Activated CD4-positive, alpha-beta T cell treated with anti-CD3 and anti-CD28 coated beads, Interleukin-2, amount 50 U/mL, for 4 hours (primary cell): ENCODE measurements at places on chromosomes 5 and 9.

- no peak for DNase-seq
Observed at GRCh38 chr5:81898403-81898802, 73.4 kb upstream of the ATG10 start.

DNA sequence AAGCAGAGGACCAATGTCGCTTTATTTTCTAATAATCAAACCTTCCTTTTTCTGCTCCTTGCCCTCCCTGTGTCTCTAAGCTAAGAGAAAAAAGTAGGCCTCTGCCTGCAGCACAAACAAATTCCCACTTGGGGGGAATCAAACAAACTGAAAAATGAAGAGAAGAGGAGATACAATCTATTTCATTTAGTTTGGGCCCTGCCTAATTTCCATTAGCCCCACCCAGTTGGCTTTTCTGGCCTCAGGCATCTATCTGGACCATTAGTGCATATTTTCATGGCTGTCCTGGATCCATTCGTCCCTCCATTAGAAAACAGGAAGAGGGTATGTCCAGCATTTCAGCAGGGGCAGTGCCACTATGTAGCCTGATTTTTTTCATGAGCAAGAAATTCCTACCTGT lies 72.9 kb downstream of the EBF1 start:
- no peak for DNase-seq

DNA sequence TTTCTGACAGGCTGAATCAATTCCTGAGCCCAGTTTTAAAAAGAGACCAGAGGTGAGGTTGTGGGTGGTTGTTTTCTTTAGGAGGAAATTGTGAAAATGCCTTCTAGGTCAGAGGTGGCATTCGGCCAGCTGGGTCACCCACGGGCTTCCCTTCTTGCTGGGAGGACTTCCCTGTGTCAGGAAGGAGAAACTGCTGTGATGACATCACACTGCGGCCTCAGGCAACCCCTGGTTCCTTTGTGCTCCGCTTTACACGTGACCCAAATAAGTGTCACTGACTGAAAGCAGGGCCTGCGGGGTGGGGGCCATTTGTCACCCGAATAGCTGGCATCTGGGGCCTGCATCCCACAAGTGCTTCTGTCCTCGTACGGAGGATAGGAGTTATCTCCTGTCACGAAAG lies 39.7 kb downstream of the FABP6 start:
- no peak for DNase-seq

DNA sequence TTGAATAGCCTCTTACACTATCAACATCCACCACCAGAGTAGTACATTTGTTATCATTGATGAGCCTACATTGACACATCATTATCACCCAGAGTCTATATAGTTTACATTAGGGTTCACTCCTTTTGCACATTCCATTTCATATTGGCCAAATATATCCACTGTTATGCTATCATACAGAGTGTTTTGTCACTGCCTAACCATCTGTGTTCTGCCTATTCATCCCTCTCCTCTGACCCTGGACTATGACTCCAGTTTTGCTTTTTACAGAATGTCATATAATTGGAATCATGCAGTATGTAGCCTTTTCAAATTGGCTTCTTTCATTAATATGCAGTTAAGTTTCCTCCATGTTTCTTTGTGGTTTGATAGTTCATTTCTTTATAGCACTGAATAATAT lies 904.7 kb downstream of the TLE1 start:
- DNase-seq, result no peak

DNA sequence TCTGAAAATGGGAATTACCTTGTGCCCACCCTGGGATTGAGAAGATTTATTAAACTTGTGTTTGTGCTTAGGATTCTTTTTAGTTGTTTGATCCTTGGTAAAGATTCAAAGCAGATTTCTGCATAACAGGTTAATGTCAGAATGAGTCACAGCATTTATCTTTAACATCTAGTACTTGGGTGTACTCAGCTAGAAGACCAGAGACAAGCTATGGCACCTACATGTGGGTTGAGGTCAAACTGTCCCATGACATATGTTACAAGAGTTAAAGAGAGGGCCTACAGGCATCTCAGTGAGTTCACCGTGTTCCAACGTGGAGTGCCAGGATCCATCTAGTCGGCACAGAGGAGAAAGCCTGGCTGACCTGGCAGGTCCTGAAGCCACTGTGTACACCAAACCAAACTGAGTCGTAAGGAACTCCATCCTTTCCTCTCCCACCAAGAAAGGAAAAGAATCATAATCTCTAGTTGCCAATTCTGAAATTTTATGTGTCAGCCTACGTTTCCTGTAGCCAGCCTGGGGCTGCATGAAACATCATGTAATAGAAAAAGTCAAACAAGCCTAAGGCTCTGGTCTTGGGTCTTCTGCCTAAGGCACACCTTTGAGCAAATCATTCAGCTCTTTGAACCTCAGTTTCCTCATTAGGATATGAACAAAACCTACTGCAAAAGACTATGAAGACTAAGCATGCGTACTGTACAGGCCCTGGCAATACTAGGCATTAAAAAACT lies 73.7 kb downstream of the RCL1 start:
- no peak for DNase-seq

- DNase-seq, result no peak
Observed at GRCh38 chr9:80866121-80866520, 823.2 kb downstream of the TLE1 start.

- DNase-seq, result no peak
Observed at GRCh38 chr5:668283-668995, 24.7 kb downstream of the TPPP start.

DNA sequence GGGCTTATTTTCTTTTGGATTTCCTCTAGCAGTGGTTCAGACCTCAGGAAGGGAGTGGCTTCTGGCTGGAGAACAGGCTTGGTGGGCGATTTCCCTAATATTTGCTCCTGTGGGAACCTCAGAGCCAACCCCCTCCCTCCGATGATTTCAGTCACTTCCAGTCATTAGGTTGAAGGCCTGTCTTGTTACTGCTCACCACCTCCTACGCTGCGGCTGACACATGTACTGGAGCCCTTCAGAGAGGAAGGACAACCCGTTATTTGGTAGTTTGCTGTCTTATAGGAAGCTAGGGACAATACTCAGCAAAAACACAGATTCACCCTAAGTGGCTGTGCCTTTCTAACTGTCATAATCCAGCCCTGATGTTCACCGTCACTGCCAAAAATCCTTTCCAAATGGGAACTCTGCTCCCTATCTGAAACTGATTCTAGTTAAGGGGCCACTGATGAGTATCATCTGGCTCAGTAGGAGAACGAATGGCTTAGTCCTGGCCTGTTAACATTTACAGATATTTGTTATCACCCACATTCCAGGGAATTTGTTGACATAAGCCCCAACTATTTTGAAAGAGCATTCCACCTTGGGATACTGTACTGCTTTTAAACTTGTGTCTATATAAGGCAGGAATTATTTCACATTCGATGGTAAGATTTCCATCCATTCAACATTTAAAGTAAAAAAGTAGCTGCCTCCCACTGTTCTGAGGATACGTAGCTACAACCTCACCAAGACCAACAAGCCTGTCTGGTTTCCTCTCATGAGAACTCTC lies 29.3 kb upstream of the ANKH start:
- DNase-seq, result no peak

DNA sequence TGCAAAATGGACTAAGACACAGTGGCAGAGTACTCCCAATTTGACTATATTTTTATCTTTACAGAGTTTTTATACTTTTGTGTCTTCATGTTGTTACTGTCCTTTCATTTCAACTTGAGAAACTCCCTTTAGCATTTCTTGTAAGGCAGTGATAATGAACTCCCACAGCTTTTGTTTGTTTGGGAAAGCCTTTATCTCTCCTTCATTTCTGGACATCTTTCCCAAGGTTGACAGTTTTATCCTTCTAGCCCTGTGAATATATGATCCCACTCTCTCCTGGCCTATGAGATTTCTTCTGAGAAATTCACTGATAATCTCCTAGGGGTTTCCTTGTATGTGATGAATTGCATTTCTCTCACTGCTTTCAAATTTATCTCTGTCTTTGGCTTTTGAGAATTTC lies 9.2 kb upstream of the SARDH start:
- DNase-seq, result no peak

GRCh38 chr9:79263628-79264027 lies 308.1 kb upstream of the TLE4 start:
- no peak for DNase-seq

- DNase-seq, result no peak
Observed at GRCh38 chr5:139862313-139862712, 66.7 kb downstream of the PSD2 start.

- no peak for DNase-seq
Observed at GRCh38 chr9:137148661-137149060, 9.7 kb downstream of the GRIN1 start.

DNA sequence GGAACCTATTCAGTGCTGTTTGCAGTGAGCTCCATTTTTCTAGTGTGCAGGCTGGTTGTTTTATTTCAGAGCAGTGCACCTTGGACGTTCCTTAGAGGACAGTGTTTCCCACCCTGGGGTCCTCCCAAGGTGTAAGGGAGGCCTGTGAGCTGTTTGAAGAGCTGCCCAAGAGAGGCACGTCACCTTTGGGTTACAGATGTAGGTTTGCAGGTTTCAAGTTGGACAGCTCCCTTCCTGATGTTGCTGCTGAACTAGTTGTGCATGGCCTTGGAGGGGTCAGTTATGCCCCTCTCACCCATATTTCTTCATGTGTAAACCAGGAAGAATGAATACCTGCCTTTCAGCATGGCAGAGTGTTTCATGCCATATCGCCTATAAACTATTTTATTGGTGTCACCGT lies 34.7 kb upstream of the POMT1 start:
- no peak for DNase-seq

- no peak for DNase-seq
Observed at GRCh38 chr9:19788152-19788551, 685 bp downstream of the SLC24A2 start.

GRCh38 chr5:139744471-139745131 lies 51.0 kb upstream of the PSD2 start:
- no peak for DNase-seq

- DNase-seq, result no peak
Observed at GRCh38 chr5:148953711-148954110, 109.2 kb downstream of the SH3TC2 start.

- no peak for DNase-seq
Observed at GRCh38 chr5:75550597-75550996, 38.9 kb downstream of the POLK start.
